Breast epithelium (tissue), 4 donors: ENCODE measurements at places on chromosomes 12 and 14. TPM values are rescaled to one million over a fixed set of nuclear protein-coding genes. Genes with fewer than 3 reads are reported as not detected.
A peak's percentile ranks its signal among the peaks of the same experiment; 100 is the strongest.

SLC17A8 gene
- total RNA-seq = not detected

HCAR1 gene
- 20.6 TPM for total RNA-seq

RXYLT1 gene
- total RNA-seq = 20.2 TPM

KCNJ8 gene
- 19.2 TPM for total RNA-seq

DNA sequence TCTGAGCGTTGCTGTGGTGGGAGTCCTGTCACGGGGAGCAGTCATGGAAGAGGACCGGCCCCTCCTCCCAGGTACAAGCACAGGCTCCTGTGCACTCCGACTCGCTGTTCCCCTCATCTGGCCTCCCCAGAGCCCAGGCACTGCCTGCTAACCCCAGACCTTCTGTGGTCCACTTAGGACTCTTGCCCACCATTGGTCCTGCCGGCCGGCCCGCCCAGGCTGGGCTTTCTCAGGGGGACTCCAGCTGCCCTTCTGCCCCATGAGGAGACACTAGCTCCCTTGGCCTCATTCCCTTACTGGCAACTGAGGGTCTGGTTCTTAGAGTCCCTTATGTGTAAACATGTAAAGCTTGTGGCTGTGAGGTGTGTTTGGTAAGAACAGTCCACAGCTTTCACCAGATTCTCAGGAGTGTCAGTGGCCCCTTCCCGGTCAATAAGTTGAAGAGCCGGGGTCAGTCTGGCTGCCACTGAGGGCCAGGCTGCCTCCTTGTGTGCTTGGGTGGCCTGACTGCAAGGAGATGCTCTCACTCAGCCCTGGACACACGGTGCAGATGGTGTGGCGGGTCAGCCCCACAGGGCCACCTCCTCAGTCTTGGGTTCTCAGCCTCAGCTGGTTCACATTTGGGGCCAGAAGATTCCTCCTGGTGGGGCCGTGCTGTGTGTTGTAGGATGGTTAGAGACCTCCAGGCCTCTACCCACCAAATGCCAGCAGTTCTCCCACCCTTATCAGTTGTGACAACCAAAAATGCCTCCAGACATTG, 43.6 kb downstream of the DDX51 start:
- no peak for DNase-seq

- no peak for DNase-seq
Observed at GRCh38 chr12:42987216-42987650, 397.7 kb upstream of the PRICKLE1 start.

- no peak for DNase-seq
Observed at GRCh38 chr14:99040052-99040451, 231.9 kb downstream of the BCL11B start.

DNA sequence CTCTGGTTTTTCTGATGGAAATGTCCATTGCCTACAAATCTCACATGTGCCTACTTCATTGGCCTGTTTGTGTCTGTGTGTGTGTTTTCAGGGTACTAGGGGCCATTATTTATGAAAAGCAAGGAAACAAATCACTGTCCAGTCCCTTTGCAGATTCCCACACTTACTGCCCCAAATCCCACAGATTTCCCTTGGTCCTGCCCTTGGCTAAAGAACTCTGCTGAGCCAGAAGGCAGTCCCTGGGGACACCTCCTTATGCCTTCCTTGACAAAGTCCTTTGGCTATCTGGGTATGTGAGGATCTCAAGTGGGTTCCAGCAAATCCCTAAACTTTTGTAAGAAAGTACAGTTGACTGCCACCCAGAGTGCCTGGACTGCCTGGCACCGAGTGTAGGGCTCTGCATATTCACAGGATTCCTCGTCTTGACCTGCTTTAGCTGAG, 388.1 kb downstream of the BCAT1 start:
- DNase-seq = no peak

GRCh38 chr12:18696971-18697602, 40.7 kb downstream of the PLCZ1 start:
- DNase-seq = no peak

- DNase-seq = no peak
Observed at GRCh38 chr12:9706086-9706685, 26.7 kb downstream of the CLECL1 start.

DNA sequence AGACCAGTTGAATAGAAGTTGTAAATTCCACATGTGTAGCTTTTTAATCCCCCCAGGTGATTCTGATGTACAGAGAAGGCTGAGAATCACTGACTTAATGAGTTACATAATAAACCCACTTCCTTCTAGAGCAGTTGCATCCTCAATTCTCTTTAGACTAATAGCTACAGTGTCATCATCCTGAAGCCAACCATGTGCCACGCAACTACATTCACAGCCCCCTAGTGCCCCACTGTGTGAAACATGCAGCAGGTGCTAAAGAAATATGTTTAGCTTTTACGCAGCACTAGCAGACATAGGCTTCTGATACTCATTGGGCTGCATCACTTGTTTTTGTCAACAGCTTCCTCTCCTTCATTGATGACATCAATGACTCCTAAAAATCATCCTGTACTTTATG, 1168.3 kb downstream of the BCL11B start:
- DNase-seq = no peak

GRCh38 chr14:31902945-31903646, 174.0 kb upstream of the ARHGAP5 start:
- no peak for DNase-seq

GRCh38 chr14:37594971-37595808, at the start of the genes FOXA1 and TTC6:
Gene FOXA1, minus strand, starts transcription at chr14:37595249. Its CDS starts 277 bp downstream, at chr14:37594972.
Gene TTC6, plus strand, starts transcription at chr14:37595629. Its CDS starts 26,436 bp downstream, at chr14:37622065.
- DNase-seq = no peak

GRCh38 chr12:124498275-124499189, 68.9 kb downstream of the NCOR2 start:
- DNase-seq = no peak

GRCh38 chr14:24238123-24238522, 4.3 kb downstream of the TINF2 start:
- DNase-seq = no peak

DNA sequence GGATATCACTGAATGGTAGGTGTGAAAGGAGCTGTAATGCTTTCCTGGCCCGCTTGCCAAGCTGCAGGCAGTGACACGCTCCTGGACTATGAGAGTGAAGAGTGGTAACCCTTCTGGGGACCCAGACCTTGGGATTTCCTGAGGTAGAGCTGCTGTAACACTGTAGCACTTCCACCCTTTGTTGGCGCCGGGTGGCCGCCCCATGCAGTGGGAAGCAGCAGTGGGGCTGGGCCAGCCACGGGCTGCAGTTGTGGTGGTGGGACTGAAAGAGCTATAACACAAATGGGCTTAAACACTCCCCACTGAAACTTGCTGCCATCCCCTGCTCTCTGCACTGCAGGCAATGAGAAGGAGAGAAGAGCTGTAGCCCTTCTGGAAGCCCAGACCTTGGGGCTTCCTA, 9.6 kb upstream of the FBXO33 start:
- no peak for DNase-seq

DNA sequence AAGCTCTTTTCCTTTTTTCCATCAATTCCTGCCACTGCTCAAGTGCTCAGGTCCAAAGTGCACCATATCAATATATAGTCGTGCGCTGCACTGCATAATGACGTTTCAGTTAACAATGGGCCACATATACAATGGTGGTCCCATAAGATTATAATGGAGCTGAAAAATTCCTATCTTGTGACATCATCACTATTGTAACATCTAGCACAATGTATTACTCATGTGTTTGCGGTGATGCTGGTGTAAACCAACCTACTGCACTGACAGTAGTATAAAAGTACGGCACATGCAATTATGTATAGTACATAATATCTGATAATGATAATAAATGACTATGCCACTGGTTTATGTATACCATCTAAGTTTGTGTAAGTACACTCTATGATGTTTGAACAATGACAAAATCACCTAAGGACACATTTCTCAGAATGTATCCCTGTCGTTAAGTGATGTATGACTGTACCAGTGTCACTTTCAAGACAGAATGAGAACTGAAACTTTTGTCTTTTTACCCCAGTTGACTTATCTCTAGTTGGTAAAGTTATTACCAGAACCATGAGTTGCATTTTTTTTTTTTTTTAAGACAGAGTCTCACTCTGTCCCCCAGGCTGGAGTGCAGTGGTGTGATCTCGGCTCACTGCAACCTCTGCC, 53.7 kb upstream of the INSM2 start:
- DNase-seq = no peak

DNA sequence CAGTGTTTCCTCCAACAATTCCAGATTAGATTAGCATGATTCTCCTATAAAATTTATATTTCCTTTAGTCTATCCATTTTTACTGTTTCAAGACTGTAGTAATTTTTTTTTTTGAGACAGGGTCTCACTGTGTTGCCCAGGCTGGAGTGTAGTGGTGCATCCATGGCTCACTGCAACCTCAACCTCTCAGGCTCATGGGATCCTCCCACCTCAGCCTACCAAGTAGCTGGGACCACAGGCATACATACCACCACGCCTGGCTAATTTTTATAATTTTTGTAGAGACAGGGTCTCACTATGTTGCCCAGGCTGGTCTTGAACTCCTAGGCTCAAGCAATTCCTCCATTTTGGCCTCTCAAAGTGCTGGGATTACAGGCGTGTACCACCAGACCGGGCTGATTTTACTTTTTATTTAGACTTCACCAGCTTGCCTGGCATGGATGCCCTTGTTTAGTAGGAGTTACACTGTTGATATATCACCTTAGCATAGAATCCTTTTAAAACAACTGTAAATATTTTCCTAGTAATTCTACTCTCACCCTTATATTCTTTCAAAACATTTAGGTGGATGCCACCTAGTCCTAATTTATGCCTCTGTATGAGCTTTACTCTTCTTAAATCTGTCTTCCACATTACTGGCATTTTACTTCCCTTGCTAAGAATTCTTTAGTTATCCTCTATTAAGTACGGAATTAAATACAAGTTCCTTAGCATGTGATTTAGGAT, 55.8 kb upstream of the LIMA1 start:
- DNase-seq = no peak

DNA sequence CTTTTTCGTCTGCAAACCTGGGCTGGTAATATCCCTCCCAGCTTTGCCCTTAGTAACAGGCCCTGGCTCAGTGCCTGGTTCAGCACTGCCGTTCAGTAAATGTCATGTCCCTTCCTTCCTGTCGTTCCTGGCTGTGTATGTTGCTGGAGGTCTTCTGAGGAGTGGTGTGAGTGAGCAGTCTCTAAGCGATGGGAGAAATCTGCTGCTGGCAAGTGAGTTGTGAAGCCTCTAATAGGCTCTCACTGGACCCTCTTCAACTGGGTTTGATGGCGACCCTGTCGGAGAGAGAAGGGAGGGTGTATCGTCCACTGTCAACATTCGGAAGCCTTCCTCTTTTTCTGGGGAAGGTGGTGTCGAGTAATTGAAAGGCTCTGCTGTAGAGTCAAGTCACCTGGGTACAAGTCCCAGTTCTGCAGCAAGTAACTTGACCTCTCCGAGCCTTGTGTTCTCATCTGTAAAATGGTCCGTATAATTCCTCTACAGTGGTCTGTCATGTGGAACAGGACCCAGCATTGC, 62.8 kb downstream of the HRK start:
- no peak for DNase-seq

- no peak for DNase-seq
Observed at GRCh38 chr12:50686976-50687375, 76.9 kb upstream of the ATF1 start.

DNA sequence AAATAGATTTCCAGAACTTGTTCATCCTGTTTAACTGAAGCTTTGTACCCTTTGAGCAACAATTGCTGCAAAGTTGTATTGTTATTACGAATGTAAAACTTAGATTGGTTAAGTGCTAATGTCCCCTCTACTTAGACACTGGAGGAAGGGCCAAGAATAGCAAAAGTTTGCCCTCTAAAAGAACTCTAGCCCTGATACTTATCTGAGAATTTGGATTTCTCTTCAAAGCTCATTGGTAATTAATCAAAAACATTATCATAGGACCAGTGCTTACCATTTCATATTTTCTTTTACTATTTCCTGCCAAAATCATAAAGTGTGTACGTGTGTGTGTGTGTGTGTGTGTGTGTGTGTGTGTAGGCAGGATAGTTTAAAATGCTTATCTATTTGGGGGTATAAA, 58.2 kb downstream of the LMNTD1 start:
- no peak for DNase-seq

DNA sequence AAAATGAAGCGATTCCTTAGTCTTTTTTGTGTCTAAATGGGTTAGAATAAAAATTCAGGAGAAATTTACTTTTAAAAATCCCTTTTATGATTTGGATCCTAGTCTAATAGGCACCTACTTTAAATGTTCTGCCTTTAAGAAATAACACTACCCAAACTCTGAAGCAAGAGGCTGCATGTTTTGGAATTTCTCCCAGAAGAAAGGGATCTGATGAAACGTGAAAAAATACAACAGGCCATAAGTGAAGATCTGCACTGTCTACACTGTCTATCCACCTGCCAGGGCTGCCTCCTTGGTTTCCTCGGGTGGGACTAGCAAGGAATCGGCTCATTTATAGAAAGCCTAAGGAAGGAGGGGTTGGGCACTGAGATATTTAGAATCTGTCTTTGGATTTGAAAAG, 22.1 kb downstream of the ACVR1B start:
- no peak for DNase-seq

DNA sequence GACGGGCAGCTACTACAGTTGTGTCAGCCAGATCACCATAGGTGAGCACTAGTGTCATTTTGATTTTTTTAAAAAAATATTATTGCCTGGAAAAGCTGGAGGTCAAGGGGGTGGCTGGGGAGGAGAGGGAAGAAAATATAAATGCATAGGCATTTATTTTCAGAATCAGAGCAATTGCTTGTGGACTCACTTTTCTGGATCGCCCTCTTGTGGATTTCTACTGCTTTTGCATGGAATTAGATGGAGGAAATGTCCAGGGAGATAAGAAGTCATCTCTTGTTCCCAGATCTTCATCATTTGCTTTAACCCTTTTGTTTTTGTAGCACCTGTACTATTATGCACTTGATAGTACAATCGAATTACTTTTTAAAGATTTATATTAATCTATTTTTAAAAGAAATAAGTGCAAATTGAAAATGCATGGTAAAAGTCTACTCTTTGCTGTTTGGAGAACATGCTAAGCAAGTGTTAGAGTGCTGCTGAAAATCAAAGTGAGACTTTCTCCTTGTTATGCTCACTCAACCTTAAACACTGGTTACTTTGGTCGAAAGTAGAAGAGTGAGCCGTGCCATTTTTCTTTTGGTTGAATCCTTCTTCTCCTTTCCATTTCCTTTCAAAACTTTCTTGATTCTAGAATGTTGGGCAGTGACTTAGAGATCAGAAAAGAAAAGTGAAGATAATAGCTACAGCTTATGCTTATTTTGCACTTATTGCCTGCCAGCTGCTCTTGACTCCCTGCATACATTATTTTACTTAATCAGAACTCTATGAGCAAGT, 60.6 kb upstream of the ANO4 start:
- no peak for DNase-seq

GRCh38 chr12:112322882-112323547, 59.2 kb downstream of the HECTD4 start:
- DNase-seq = peak; percentile 20

GRCh38 chr14:94686511-94687160, 74.4 kb downstream of the SERPINA3 start:
- no peak for DNase-seq

- no peak for DNase-seq
Observed at GRCh38 chr14:65940056-65940735, 527.7 kb downstream of the FUT8 start.

- no peak for DNase-seq
Observed at GRCh38 chr14:52067873-52068614, 815 bp downstream of the NID2 start.

- DNase-seq = no peak
Observed at GRCh38 chr14:36988568-36988967, 183.8 kb downstream of the SLC25A21 start.

GRCh38 chr14:102594514-102595175, 2.2 kb downstream of the RCOR1 start:
- peak; percentile 61 for DNase-seq

GRCh38 chr14:79783041-79783440, 428.3 kb downstream of the DIO2 start:
- no peak for DNase-seq

GRCh38 chr14:95136631-95137030, 20.7 kb downstream of the DICER1 start:
- no peak for DNase-seq

GRCh38 chr12:24718617-24719016, 230.3 kb downstream of the BCAT1 start:
- DNase-seq = no peak
